ENCODE measurements at places on chromosomes 6 and 20.
A peak's percentile ranks its signal among the peaks of the same experiment; 100 is the strongest.

GRCh38 chr6:106870824-106871717 is 103.5 kb downstream of the CD24 start:
- DNase-seq, result no peak

- no peak for DNase-seq
Measured at GRCh38 chr6:156777577-156778453, 637 bp downstream of the ARID1B start.

DNA sequence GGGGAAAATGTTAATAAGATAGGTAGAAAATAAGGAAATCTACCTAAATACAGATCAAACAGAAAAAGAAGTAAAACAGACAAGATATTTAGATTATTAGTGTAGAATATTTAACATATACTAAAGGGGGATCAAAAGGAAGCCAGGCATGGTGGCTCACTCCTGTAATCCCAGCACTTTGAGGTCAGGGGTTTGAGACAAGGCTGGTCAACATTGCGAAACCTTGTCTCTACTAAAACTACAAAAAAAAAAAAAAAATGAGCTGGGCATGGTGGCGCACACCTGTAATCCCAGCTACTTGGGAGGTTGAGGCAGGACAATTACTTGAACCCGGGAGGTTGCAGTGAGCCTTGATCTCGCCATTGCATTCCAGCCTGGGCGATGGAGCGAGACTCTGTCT is 55.5 kb downstream of the AFDN start:
- no peak for DNase-seq

DNA sequence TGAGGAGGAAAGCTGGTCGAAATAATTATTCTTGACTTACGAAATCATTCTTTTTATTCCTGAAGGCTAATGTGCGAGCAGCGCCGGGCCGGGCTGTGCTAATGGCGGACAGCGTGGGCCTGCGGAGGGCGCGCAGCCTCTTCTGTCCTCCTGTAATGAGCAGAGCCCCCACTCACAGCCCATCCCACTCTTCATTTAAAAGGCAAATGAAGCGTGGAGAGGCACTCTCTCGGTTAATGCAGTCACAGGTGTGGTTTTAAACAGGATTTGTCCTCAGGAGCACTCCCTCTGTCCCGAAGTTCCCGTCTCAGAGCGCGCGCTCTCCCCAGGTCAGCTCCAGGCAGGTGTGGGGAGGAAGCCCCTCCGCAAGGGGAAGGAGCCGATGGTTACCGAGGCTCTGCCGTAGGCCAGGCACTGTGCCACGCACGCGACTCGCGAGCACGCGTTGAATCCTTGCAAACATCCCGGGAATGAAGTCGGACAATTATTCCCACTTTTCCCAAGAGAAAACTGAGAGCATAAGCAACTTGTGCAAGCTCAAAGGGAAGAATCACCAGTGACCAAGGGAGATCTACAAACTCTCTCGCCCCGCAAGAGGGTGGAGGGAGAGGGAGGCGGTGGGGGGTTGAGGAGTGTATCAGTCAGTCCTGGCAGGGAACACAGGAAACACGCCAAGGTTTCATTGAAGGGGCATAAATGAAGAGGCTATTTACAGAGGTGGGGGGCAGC is 35.5 kb upstream of the ZFAND3 start:
- DNase-seq, result peak; percentile 32

- no peak for DNase-seq
Measured at GRCh38 chr20:5947276-5947675, 3.1 kb downstream of the TRMT6 start.

DNA sequence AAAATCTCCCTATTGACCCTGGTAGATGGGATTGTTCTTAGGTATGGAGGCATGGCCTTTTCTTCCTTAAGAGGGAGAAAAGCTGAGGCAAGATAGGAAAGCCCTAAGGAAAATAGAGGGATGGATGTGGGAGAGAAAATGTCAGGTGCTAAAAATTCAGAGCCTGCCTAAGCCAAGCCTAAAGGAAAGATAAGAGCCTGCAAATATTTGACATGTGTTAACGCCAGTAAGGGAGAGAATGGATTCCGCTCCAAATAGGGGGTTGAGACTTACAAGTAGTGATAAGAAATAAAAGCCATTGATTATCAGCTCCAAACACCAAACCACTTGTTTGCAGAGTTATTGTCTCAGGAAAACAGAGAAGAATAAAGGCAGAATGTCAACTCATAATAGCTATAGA is 533.6 kb downstream of the PTPRT start:
- no peak for DNase-seq

DNA sequence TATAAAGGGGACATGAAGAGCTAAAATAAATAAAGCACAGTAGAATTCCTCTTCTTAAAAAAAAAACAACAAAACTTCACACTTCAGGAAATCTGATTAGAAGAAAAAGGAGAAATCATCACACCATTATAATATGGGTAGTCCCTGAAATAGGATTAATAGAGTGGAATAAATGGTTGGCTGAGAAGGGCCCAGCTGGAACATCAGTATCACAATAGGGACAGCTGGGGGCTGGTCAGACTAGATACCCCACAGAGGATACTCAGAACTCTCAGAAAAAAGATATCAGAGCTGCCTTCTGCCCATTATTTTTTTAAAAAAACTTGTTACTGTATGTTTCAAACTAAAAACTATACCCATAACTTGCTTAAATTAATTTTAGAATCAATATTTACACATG is 75.2 kb downstream of the DST start:
- no peak for DNase-seq

DNA sequence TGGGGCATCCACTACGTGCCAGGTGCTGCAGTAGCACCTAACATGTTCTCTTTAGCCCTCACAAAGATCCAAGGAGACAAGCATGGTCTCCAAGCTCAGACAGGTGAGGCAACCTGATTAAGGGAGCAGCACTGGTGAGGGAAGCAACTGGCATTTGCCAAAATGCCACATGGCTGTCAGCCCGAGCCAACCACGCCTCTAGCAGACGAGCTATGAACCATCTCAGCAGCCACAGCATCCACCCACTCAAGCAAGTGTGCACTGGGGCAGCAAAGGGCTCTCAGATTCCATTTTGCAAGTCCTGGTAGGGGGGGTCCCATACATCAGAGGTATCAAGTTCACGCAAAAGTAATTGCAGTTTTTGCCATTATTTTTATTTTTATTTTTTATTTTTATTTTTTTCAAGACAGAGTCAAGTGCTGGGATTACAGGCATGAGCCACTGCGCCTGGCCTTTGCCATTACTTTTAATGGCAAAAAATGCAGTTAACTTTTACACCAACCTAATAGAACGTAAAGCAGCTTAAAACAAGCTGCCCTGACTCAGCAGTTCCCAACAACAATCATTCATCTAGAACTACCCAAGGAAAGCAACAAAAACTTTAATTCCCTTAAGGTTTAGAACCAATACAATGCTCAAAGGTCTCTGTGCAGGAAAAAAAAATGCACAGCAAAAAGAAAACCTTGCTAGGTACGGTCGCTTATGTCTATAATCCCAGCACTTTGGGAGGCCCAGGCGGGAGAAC is 36.3 kb upstream of the SPDEF start:
- DNase-seq, result no peak

GRCh38 chr6:108163267-108163643 is 2.6 kb upstream of the NR2E1 start:
- no peak for DNase-seq

- DNase-seq, result no peak
Measured at GRCh38 chr20:42936482-42936881, 253.2 kb downstream of the PTPRT start.

GRCh38 chr6:79911992-79912391 is 35.4 kb downstream of the ELOVL4 start:
- DNase-seq, result no peak

- no peak for DNase-seq
Measured at GRCh38 chr20:63557481-63557891, 3.5 kb downstream of the FNDC11 start.

DNA sequence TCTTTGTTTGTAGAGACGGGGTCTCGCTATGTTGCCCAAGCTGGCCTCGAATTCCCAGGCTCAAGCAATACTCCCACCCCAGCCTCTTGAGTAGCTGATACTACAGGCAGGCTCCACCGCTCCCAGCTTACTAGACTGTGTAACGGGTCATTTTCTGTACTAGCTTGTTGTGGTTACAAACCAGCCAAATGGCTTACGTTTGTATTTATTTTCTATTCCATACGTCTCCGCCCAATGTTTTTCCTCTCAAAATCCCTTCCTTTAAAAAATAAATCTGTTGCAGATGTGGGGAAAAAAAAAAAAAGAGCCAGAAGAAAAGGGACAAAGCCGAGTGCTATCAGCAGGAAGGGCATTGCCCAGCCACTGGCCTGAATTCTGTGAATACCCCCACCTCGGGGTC is 41.6 kb downstream of the PRND start:
- no peak for DNase-seq

- no peak for DNase-seq
Measured at GRCh38 chr6:20577173-20577688, 43.0 kb downstream of the CDKAL1 start.

DNA sequence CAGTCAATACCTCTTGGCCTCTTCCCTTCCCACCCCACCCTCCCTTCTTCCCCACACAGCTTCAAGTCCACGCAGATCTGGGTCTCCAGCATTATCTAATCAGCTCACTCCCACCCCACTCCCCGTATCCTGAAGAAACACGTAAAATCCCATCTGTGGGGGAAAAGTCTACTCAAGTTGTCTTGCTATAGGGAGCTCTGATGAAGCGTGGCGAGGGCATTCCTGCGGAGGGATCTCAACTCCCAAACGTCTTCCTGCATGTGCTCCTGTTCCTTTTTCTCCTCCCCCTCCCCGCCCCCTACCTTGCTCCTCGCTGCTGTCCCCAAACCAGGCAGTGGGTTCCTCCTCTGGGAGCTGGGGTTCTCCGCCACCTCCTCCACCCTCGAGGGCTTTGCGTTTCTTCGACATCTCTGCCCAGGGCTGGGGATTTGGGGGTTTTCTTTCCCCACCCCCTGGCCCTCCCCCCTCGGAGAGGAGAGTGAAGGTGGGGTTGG is 181.8 kb downstream of the TBXT start:
- DNase-seq, result no peak

DNA sequence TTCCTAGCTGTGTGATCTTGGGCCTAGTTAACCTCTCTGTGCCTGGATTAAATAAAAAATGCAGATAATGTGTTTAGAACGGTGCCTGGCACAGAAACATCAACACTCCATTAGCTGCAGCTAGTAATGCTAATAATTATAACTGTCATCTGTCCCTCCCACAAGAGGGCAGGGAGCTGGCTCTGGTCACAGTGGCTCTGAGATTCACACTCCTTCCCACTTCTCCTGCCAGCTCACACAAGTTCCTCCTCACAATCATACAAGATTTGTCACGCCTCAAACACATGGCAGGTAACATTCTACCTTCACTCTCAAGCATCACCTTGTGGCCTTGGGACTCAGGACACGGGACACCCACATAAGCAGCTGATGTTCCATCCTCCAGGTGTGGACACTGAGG is 2.4 kb downstream of the ADA start:
- DNase-seq, result no peak

DNA sequence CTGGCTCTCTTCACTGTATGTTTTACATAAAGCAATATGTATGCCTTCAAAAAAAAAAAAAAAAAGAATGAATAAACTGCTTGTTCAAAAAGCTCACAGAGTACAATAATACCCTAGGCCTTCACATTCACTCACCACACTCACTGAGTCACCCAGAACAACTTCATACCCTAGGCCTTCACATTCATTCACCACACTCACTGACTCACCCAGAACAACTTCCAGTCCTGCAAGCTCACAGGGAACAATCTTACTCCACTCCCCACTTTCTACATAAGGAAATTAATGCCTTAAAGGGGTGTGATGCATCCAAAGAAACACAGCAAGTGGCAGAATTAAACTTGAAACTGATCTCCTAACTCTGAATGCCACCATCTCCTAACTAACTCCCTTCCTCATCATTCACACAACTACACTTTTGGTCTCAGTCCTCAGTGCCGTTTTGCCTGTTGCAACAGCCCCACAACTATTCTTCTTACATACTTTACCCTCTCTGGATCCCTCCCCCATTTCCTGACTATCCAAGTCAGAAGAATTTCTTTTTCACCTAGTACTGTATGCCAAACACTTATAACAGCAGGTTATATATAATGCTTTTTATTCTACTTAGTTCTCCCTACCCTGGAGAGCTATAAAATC is 34.2 kb downstream of the NHSL1 start:
- no peak for DNase-seq

- no peak for DNase-seq
Measured at GRCh38 chr6:125507987-125508655, 206.4 kb upstream of the HDDC2 start.

GRCh38 chr20:1894951-1895673 is at the start of gene SIRPA:
TSS of gene SIRPA (plus strand) at chr20:1895407. CDS start at chr20:1895448, 41 bp downstream.
- no peak for DNase-seq

- DNase-seq, result no peak
Measured at GRCh38 chr6:111758608-111759329, 114.5 kb downstream of the FYN start.

DNA sequence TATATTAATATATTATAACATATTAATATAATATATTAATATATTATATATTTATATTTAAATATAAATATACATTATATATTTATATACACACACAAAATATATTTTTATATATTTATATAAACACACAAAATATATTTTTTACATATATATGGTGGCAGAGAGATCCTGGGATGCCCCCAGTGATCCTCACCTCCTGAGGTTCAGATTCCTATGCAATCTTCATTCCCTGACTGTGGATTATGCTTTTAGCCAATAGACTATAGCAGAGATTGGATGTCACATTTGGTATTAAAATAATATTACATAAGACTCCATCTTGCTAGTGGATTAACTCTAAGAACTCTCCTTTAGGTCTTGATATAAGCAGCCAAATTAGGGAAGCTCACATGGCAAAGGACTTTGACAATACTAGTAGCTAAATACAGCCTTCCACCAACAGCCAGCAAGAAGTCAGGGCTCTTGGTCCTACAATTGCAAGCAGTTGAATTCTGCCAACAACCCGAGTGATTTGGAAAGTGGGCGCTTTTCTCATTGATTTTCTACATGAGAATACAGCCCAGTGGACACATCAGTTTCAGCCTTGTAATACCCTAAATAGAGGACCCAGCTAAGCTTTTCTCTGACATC is 681.0 kb downstream of the C6orf118 start:
- DNase-seq, result no peak

DNA sequence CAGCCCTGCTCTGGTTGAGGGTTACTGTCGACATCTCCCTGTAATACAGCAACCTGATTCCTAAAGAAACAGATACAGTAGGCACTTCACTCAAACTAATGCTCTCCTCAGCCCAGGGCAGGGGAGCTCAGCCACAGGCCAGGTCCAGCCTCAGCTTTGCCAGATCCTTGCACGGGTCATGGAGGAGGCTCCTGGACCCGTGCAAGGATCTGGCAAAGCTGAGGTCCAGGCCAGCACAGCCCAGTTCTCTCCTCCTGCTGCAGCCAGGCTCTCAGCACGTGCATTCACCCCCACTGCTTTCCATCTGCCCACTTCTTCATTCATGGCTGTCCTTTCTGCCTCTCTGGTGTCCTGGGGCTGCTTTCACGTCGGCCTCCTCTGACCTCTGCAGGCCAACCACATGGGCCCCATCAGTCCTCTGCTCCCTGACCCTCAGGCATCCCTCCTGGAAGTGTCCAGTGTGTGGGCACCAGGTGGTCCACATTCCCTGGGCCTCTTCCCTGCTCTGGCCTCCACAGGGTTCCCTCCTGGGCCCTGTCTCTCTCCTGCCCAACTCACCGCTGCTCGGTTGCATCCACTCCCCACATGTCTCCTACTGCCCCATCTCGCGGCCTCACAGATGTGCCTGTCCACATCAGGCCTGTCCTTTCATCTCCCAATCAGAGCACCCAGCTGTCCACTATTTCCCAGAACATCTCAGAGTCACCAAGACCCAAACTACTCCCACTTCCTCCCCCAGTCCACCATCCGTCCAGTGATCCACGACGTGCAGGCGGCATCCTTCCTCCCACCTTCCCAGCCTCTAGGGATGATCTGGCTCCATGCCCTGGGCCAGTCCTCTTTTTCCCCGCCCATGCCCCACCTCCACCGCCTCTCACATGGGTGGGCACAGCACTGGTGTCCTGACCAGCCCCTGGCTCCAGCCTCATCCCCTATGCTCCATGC is 11.8 kb upstream of the CD93 start:
- DNase-seq, result no peak

All from omental fat pad (tissue), 4 donors.